ENCODE measurements at places on chromosomes 2 and 18. TPM values are rescaled to one million over a fixed set of nuclear protein-coding genes. Genes with fewer than 3 reads are reported as not detected.

The KLHL30 gene
- total RNA-seq = 2.2 TPM

The POTEI gene
- total RNA-seq = not detected

The RFX8 gene
- not detected for total RNA-seq

The SALL3 gene
- total RNA-seq = 0.44 TPM

The TAF4B gene
- total RNA-seq = 7.8 TPM

The LYG1 gene
- total RNA-seq = 0.39 TPM

The CPLX4 gene
- not detected for total RNA-seq

The RBM45 gene
- total RNA-seq = 19.2 TPM

The TEKT4 gene
- not detected for total RNA-seq

The TMEM198 gene
- 6.0 TPM for total RNA-seq

The SKOR2 gene
- not detected for total RNA-seq

The SPDYA gene
- 2.5 TPM for total RNA-seq

The RAB12 gene
- 50.0 TPM for total RNA-seq

The STON1 gene
- total RNA-seq = 16.2 TPM

The CD28 gene
- total RNA-seq = 0.21 TPM

The CGREF1 gene
- total RNA-seq = 1.9 TPM

The SLC8A1 gene
- 116 TPM for total RNA-seq

The GCG gene
- not detected for total RNA-seq

The RRM2 gene
- 2.2 TPM for total RNA-seq

The ID2 gene
- total RNA-seq = 62.3 TPM

The CEP68 gene
- 27.8 TPM for total RNA-seq

The MYOM1 gene
- total RNA-seq = 9.7 TPM

The RGPD3 gene
- 0.10 TPM for total RNA-seq

The TMEM17 gene
- total RNA-seq = 2.0 TPM

The FBXO36 gene
- total RNA-seq = 3.4 TPM

The OR6B2 gene
- total RNA-seq = not detected

The VWA3B gene
- total RNA-seq = 1.7 TPM

The SPR gene
- 17.1 TPM for total RNA-seq

The RASGRP3 gene
- 9.9 TPM for total RNA-seq

The CRYGA gene
- not detected for total RNA-seq

The CAPN13 gene
- total RNA-seq = 67.4 TPM

The GATA6 gene
- 12.6 TPM for total RNA-seq

The SPP2 gene
- not detected for total RNA-seq

The IL1RL2 gene
- 5.2 TPM for total RNA-seq

The EPB41L3 gene
- 43.0 TPM for total RNA-seq

The SLC14A1 gene
- 136 TPM for total RNA-seq

The KCTD18 gene
- total RNA-seq = 13.8 TPM

The DSC1 gene
- not detected for total RNA-seq

The CYTIP gene
- 15.8 TPM for total RNA-seq

The CFC1 gene
- not detected for total RNA-seq

The KANSL3 gene
- total RNA-seq = 57.2 TPM

The LOXHD1 gene
- 0.29 TPM for total RNA-seq

The ITGB6 gene
- total RNA-seq = 96.3 TPM

The FAP gene
- total RNA-seq = 3.0 TPM

The PHOSPHO2 gene
- total RNA-seq = 14.7 TPM

The IGFBP5 gene
- 697 TPM for total RNA-seq

The DNAJC5G gene
- not detected for total RNA-seq

The SERPINB10 gene
- not detected for total RNA-seq

The NPHP1 gene
- 10.2 TPM for total RNA-seq

The MGAT4A gene
- total RNA-seq = 63.8 TPM

The INHBB gene
- total RNA-seq = 10.8 TPM

The PID1 gene
- 25.8 TPM for total RNA-seq

The PLA2R1 gene
- total RNA-seq = 19.0 TPM

All from ureter (tissue), 1 donor.